T-helper 17 cell (primary cell): ENCODE measurements at places on chromosomes 5 and 9. TPM values are rescaled to one million over a fixed set of nuclear protein-coding genes. Genes with fewer than 3 reads are reported as not detected.

The FRRS1L gene
- total RNA-seq = not detected

The SHC3 gene
- not detected for total RNA-seq

DNA sequence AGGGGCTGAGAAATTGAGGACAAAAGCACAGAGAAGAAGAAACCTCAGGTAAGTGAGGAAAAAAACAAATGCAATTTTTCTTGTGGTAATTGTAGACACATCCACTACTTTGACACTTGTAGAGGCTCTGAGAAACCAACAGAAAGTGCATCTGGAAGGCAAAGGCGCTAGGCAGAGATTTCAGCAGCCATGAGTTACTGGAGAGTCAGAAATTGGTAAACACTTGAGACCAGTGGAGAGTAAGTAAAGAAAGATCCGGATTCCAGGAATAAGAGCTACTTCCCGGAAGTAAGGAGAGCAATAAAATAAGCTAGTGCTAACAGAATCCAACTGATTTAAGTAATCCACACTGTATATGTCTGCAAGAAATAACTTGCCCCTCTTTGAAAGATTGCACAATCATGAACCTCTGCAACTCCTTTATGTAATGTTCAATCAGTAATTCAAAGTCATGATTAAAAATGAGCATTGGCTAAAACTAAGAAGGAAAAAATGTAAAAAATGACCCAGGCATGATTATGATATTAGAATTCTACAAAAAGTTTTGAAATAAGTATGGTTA lies 382.1 kb downstream of the CDH18 start:
- no peaks in the 10 kb centered on the region for H3K36me3 ChIP-seq
- no peak overlapping the region for H3K4me3 ChIP-seq
- H3K27ac ChIP-seq = no peak overlapping the region
- no peaks in the 10 kb centered on the region for H3K27me3 ChIP-seq
- no peak for DNase-seq

The DTWD2 gene
- 2.2 TPM for total RNA-seq

DNA sequence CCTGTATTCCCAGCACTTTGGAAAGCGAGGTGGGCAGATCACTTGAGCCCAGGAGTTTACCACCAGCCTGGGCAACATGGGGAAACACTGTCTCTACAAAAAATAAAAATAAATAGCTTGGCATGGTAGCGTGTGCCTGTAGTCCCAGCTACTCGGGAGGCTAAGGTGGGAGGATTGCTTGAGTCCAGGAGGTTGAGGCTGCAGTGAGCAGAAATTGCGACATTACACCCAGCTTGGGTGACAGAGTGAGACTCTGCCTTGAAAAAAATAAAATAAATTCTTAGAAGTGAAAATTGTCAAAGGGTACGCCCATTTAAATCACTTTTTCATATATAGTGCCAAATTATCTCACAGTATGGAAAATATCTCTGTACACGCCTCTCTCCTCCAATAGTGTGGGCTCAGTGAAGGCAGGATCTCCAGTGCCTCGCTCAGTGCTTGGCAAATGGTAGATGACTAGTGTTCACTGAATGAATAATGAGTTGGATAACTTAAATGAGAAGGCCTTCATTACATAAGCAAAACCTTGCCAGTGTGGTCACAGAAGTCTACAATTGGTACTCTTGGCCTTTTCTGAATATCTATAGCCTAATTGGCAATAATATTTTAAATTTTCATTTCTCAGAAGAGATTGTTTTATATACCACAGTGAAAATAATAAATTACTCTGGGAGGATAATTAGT lies 9.4 kb upstream of the CCL28 start:
- DNase-seq = no peak
- H3K4me3 ChIP-seq = no peak overlapping the region
- no peaks in the 10 kb centered on the region for H3K4me1 ChIP-seq
- peaks cover 11% of the 10 kb centered on the region for H3K27me3 ChIP-seq
- H3K27ac ChIP-seq = no peak overlapping the region
- H3K36me3 ChIP-seq = peaks cover 2% of the 10 kb centered on the region

DNA sequence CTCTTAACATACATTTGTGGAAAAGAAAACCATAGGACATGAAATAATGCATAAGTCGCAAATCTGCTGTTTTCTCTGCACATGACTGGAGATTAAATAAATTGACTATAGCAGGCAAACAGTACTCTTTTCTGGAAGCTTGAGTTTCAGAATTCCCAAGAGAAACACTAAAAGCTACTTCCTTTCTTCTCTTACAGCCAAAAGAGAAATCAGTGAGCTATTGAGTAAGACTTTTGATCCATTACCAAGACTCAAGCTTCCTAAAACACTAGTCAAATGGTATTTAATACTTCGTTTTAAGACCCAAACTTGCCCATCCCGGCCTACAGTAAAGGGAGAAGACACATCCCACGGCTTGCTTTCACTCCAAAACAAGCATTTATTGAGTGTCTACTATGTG lies 335.8 kb upstream of the PUM3 start:
- peaks cover 86% of the 10 kb centered on the region for H3K27me3 ChIP-seq
- peaks cover 2% of the 10 kb centered on the region for H3K36me3 ChIP-seq
- no peak for DNase-seq
- peaks cover 10% of the 10 kb centered on the region for H3K4me1 ChIP-seq

DNA sequence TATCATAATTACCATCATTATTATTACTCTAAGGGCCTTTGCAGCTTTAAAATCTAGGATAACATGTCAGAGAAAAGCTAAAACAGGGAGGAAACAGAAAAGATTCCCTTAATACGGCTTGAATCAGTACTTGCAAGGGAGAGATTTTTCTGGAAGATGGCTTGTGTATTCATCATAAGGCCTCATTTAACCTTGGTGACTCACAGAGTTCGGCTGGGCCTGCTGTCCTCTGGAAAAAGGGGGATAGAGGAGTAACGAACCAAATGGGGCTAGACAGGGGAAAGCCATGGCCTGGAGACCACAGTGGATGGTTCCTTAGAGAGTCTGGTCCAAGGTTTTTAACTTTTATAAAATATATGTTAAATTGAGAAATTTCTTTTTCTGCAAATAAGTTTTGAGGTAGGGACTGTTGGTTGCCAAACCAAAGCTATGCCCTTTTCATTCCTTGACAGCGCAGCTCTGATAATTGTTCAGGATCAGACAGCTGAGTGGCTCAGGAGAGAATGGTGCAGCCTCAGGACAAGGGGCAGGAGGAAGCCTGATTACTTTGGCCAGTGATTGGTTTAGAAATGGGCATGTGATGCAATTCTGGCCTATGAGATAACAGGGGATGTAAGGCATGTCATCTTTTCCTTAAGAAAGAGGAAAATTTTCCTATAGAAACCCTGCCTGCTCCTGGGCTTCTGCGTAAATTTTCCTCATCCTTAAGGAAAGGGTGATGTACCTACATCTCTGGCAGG lies 25.6 kb upstream of the GSN start:
- no peak overlapping the region for H3K4me3 ChIP-seq
- no peak overlapping the region for H3K27ac ChIP-seq
- H3K36me3 ChIP-seq = peaks cover 11% of the 10 kb centered on the region
- H3K4me1 ChIP-seq = peaks cover under 1% of the 10 kb centered on the region
- DNase-seq = no peak
- H3K27me3 ChIP-seq = no peaks in the 10 kb centered on the region

DNA sequence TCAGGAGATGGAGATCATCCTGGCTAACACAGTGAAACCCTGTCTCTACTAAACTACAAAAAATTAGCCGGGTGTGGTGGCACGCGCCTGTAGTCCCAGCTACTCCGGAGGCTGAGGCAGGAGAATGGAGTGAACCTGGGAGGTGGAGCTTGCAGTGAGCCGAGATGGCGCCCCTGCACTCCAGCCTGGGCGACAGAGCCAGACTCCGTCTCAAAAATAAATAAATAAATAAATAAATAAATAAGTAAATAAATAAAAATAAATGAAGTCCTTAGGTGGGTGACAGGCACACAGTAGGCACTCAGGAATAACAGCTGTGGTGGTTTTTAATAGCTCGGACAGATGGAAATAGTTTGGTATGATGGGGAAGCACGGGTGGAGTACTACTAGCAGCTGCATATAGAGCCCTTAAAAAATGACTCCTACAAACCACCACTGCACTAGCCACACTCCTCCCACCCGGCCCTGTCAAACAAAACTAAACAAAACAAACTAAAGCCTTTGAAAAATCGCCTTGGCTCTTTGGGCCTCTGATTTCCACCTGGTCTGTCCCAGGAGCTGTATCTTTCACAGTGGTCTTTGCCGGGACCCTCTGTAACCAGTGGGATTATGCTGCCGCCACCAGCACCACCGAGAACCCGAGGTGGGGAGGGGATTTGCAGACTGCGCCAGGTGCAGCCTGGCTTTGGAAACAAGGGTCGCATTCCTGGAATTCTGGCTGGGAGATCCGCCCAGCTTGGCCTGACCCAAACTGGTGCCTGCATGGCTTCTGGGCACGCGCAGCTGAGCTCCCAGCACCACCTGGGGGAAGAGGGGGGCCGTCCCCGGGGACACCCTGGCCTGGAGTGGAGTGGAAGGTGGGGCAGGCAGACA lies 5.1 kb upstream of the WDR5 start:
- H3K4me1 ChIP-seq = peaks cover 15% of the 10 kb centered on the region
- no peak overlapping the region for H3K27ac ChIP-seq
- no peaks in the 10 kb centered on the region for H3K36me3 ChIP-seq
- H3K27me3 ChIP-seq = no peaks in the 10 kb centered on the region

GRCh38 chr9:124347206-124347967 lies 67.9 kb downstream of the PSMB7 start:
- no peak for DNase-seq
- H3K4me1 ChIP-seq = peaks cover 2% of the 10 kb centered on the region
- H3K36me3 ChIP-seq = peaks cover 2% of the 10 kb centered on the region
- peak overlapping the region; percentile 41 for H3K27ac ChIP-seq

The GARIN3 gene
- total RNA-seq = not detected

The CCL27 gene
- not detected for total RNA-seq

The FOXD4L5 gene
- 0.13 TPM for total RNA-seq

The GPR151 gene
- total RNA-seq = not detected

- H3K27me3 ChIP-seq = no peaks in the 10 kb centered on the region
- H3K27ac ChIP-seq = no peak overlapping the region
Observed at GRCh38 chr5:6976971-6977370, 263.7 kb downstream of the TENT4A start.

GRCh38 chr5:143601917-143602333 lies 198.4 kb upstream of the NR3C1 start:
- no peak overlapping the region for H3K27ac ChIP-seq
- DNase-seq = no peak
- no peaks in the 10 kb centered on the region for H3K27me3 ChIP-seq
- no peak overlapping the region for H3K4me3 ChIP-seq

The OGN gene
- 0.52 TPM for total RNA-seq

The IRX2 gene
- total RNA-seq = not detected

DNA sequence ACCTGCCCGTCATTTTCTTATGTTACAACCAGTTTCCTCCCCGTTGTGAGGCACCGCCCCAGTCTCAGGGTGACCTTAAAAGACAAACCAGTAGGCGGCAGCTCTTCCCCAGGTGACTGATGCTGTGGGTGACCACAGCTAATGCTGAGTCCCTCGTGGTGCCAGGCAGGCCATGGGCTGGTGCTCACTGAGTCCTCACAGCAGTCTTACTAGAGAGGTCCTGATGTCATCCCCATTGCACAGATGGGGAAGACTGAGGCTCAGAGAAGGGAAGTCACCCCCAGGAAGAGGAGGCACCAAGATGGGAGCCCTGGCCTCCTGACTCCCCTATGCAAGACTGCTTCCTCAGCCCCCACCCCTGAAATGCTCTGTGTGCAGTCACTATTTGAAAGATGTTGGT lies 978 bp downstream of the CFAP157 start:
- H3K27me3 ChIP-seq = no peaks in the 10 kb centered on the region
- peak; percentile 24 for DNase-seq

DNA sequence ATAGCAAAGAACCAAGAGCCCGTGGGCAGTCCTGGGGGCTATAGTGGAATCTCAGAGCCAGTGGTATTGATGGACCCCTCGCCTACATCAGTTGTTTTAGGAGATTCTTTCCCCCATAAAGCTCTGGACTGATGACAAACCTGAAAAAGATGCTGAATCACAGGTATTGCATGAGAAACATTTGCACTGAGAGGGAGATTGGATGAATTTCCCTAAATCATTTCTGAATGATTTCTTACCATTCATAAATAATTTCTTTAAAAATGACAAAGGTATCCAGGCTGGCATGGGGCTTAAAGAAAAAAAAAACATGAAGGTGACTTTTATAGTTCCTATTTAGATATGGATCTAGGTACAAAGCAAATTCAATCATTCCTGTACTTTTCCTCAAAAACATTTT lies 54.0 kb upstream of the SLIT3 start:
- no peak for DNase-seq
- H3K4me1 ChIP-seq = no peaks in the 10 kb centered on the region
- no peak overlapping the region for H3K4me3 ChIP-seq
- peaks cover 2% of the 10 kb centered on the region for H3K36me3 ChIP-seq

The ARL14EPL gene
- total RNA-seq = not detected

DNA sequence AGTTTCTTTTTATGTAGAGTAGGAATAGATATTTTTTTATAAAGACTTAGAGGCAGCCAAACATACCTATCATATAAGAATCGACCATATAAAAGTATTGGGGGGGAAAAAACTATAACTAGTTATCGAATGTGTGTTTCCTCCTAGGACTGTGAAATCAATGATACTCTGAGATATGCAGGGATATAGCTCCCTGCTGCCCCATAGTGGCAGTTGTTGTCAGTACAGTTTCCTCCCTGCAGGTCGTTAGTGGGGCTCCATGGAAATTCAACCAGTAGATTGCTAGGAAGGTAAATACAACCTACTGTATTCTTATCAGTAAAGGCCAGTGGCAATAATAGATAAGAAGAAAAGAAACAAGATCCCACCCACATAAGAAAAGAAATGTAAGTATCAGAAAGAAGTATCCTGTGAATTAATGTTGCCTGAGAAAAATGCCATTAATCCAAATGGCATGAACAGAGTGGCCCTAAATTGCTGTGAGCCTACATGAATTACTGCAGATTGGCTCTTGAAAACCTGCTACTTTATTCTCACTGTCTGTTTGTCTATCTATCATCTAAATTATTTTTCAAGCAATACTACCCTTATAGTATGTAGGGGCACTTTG lies 136.9 kb upstream of the FBN2 start:
- H3K27ac ChIP-seq = no peak overlapping the region
- H3K4me3 ChIP-seq = no peak overlapping the region
- H3K4me1 ChIP-seq = peaks cover 5% of the 10 kb centered on the region
- no peaks in the 10 kb centered on the region for H3K36me3 ChIP-seq

The TMC1 gene
- not detected for total RNA-seq

DNA sequence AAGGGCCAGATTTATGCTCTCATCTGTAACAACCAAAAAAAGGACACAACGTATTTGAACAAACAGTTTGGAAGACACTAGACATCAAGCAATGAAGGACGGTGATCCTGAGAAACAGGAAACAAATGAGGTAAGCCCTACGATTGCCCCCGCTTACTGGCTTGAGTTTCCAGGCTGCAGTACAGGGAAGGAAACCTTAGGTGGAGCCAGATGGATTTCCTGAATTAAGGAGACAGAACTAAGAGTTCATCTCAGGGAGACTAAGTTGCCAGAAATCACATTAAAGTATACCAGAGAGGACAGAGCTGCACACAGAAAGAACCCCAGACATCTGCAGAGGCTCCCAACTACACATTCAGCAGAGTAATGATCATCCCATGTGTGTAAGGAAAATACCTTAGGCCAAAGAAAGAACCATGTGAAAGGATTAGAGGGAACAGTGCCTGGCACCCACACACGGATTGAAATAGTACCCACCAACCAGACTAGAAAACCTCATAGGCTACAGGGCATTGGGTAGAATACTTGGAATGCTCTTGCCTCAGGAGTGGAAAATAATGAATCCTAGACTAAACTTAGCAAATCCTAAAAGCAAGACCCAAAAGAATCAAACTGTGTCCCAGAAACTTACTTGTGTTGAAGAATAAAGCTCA lies 99.3 kb upstream of the NIPBL start:
- H3K4me3 ChIP-seq = no peak overlapping the region
- no peaks in the 10 kb centered on the region for H3K4me1 ChIP-seq
- peaks cover 18% of the 10 kb centered on the region for H3K27me3 ChIP-seq
- peaks cover 2% of the 10 kb centered on the region for H3K36me3 ChIP-seq
- no peak overlapping the region for H3K27ac ChIP-seq
